ENCODE measurements at places on chromosomes 4 and X.

GRCh38 chrX:97494756-97495372 lies 611.2 kb downstream of the RPA4 start:
- no peak for DNase-seq

DNA sequence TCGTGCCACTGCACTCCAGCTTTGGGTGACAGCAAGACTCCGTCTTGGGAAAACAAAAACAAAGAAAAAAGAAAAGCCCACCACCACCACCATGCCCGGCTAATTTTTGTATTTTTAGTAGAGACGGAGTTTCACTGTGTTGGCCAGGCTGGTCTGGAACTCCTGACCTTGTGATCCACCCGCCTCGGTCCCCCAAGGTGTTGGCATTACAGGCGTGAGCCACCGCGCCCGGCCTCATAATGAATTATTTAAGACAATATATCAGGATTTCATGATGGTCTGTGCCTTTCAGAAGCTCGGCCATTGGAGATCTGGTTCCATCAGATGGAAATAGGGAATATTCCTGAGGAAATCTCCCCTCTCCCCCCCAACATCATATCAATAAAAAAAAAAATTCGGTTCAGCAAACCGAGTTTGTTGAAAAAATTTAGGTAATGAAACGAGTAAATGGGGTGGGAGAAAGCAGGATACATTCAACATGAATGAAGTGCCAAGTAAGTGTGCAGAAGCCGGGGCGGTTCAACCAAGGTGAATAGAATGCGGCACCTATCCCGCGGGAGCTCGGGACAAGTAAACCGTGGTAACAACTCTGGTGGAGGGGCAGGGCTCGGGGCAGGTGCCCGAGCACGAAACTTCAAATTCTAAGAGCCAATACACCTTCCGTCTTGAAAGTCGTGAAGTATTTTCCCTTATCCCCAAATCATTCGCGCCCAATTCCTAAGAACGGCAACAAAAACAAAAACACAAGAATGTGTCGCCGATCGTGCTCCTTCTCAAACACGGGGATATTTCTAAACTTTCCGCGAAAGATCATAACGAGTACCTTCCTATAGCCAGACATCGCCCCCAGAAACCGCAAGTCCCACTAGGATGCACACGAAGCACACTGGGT lies 773 bp upstream of the TXLNG start:
- no peak for DNase-seq

DNA sequence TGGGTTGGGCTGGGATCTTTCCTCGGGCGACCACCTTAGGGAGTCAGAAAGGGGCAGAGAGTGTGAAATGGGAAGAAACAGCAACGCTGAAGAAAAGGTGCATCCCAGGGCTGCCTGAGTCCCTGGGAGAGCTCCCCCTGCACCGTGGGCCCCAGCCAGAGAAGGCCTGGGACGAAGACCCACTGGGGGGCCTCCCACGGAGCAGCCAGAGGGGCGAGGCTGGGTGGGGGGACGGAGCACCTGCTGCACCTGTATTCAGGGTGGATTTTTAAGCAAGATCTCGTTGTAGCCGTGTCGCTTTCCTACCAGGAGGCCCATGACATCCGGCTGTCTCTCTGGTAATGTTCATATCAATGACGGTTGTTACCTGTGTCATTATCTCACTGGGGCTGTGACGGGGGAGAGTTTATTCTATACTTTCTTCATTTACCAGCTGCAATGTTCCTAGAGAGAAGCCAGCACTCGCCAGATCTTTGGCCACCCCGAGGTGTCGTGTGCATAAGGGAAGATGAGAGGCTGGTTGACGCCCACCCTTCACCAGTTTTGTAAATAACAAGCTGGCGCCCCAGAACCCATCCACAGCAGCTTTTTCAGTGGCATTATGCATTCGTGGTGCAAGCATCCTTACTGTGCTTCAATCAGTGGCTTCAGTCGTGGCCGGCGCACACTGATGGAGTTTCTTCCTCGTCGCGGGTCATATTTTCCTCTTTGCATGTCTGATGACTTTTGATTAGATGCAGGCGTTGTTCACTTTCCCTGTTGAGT lies 5.6 kb upstream of the PCGF3 start:
- no peak for DNase-seq

GRCh38 chrX:19615361-19615910 lies 100.1 kb upstream of the MAP3K15 start:
- DNase-seq = no peak

GRCh38 chrX:49106930-49107329 lies 16.6 kb downstream of the GPKOW start:
- DNase-seq = no peak

DNA sequence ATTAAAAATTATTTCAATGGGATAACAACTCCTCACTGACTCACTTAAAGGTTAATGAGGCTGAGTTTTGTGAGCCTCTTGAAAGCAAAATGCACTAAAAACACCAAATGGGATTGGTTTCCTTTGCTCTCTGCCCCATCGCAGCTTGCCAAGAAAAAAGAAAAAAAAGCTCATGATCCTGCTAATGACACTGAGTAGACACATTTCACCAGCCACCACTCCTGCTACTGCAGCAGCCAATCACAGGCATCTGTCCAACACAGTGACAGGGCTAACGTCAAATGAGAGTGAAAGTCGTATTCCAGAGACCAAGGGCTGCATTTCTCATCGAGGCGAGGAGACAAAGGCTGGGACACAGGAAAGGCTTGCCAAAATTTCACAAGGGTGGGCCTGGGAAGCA lies 5.2 kb downstream of the APBB2 start:
- no peak for DNase-seq

GRCh38 chr4:183297675-183298074 lies 22.4 kb downstream of the CLDN22 start:
- DNase-seq = no peak

GRCh38 chr4:56648021-56648823 lies 32.9 kb downstream of the HOPX start:
- no peak for DNase-seq

- DNase-seq = no peak
These were observed 134.5 kb upstream of the TLL1 start for GRCh38 chr4:165738571-165738970.

DNA sequence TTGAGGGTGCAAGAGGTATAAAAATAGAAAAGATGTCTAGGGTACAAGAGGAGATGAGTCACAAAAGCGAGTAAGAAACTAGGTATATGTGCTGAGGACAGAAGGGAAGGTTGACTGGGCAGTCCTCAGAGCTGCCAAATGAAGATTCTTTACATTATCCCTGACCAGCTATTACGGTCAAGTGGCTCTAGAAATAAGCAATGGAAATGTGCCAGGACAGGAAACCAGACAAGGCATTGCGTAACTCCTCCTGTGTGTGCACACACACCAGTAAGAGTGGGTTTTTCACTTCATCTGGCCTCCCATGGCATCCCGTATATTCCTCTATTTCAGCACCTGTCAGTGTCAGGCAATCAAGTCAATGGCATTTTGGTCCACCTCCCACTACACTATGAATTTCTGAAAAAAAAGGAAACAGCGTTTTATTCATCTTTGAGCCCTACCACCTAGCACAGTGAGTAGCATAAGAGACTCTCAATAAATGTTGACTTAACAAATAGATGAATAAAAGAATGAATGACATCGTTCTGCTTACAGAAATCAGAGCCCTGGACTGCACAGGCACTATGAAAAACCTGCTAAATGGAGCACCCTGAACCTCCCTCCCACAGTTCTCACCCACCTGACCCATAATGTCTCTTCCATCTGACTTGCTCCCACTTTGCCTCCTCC lies 62.6 kb upstream of the KLF3 start:
- no peak for DNase-seq

GRCh38 chr4:25860586-25861279 lies 2.1 kb downstream of the SEL1L3 start:
- no peak for DNase-seq

GRCh38 chr4:87680271-87680670 lies 30.2 kb downstream of the DMP1 start:
- no peak for DNase-seq

DNA sequence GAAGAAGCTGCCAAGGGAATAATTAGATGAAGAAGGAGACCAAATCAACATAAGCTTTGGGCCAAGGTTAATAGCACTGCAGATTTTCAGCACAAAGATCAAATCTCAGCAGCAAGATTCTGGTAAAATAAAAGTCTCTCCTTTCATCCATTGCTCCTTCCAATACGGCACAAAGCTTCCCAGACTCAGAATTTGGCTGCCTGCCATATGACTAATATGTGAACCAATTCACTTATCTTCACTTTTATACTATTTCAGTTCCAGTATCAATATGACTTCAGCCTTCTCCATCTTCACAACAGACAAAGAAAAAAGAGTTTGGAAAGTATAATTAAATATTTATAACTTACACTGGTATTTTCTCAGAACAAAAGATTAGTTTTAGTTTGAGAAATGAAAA lies 978.3 kb upstream of the GRID2 start:
- no peak for DNase-seq

DNA sequence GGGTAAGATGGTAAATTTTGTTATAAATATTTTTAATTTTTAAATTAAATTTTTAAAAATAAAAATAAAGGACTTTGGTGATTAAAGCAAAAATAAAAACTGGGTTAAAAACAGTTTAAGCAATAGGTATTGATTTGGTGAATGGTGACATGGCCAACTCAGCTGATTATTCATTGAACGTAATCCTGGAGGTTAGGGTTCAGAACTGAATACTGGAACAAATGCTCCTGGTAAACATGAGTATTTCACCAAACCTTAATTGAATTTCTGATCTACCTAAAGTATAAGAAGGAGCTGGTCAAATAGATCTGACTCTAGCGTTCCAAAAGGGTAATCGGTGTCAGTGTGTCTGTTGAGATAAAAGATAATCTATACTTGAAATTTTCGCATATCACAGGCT lies 141.8 kb downstream of the SHROOM3 start:
- DNase-seq = no peak

- no peak for DNase-seq
These were observed 234.8 kb upstream of the HHIP start for GRCh38 chr4:144411119-144411518.

DNA sequence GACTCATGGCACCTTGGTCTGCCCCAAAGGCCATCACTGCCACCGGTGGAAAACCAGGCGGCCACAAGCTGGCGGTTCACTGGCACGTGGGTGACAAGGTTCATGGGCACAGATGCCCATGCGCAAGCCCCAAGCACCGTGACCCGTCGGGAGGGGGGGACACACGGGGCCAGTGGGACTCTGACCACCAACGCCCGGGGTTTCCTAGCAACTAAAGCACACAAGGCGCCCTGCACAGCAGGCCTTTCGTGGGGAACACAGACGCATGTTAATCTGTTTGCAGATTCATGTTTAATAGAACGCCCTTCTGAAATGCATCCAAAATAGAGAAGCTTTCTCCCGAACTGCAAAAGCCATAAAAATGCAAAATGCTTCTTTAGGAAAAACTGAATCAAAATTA lies 43.9 kb downstream of the FAM53A start:
- DNase-seq = no peak

- DNase-seq = no peak
These were observed 21.7 kb upstream of the ATXN3L start for GRCh38 chrX:13341491-13342101.

GRCh38 chr4:116108606-116109005 lies 976.8 kb downstream of the TRAM1L1 start:
- no peak for DNase-seq

GRCh38 chr4:67332627-67333026 lies 212.7 kb downstream of the CENPC start:
- DNase-seq = no peak

DNA sequence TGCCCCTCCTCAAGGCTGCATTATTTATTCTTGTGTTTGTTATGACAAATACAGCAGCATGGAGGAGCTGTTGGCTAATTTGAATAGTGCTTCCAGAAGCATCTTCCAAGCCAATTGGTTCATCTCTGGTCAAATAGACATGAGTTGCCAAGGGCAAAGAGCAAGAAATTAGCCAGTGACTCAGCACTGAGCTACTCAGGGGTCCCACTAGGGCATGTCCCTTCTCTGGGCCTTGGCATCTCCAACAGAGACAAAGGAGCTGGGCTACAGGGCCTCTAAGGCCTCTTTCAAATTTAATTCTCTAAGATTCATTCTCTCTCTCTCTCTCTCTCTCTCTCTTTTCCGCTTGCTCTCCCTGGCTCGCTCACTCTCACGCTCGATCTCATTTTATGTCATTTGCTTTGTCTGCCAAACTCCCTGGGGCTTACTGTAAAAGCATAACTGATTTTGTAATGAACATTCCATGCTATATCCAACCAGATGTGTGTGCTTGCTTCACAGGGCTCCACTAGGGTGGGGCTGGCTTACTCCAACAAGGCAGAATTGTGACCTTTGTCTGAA lies 86.7 kb upstream of the MAGEA4 start:
- no peak for DNase-seq

DNA sequence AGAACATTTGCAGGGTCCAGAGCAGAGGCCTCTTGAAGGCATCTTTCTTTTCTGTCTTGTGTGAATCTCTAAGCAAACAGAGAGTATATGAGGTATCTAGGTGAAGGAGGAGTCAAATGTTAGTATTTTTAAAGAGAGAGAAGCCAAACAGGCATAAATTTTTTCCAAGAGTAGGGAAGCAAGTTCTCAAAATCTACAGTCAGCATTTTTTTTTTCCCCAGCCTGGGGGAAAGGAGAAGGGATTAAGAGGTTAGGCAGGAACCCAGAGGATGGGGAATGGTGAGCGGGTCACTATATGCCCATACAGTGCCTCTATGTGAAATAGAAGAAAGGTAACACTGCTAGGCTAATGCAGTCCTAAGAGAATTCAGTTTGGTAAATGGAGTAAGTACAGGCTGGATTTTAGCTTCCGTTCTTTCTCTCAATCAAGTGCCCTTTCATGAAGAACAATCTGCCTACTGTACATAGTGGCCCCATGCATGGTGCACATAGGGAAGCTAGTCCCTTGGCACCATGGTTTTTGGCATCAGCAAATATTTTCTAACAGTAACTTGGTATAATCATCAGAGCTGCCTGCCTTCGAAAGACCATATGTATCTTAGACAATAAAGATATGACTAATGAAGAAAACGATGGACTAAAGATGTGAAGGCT lies 163.1 kb upstream of the MAB21L2 start:
- DNase-seq = no peak

DNA sequence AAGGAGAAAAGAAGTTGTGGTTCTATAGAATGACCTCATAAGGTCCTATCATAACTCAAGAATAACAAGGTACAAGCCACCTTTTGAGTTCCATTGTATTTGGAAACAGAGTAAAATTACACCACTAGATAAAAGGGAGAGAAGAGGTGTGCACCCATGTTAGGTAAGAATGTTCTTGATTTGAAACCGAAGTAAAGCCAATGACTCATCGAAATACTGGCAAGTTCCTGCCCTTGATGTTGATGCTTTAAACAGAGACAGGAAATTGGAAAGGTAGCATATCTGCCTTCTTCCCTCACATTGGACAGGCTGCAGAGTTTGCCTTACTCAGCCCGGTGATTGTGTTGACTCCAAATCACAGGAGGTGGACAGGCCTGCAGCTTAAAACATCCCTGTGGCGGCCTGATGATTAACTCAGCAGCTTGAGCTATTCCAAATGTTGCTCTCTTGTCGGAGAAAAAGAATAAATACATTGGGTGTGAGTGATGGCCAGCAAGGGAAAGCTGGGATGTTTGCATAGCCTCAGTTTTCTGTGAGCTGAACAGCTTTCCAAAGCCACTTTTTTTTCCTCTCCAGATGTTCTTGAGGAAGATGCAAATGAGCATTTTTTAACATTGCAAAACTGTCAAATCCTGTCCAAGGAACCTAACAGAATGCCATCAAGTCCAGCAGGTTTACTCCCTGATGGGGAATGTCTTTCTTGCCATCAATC lies 321.1 kb downstream of the NKX6-1 start:
- no peak for DNase-seq

Data from activated CD4-positive, alpha-beta T cell treated with anti-CD3 and anti-CD28 coated beads, Interleukin-2, amount 50 U/mL, for 1 hour (primary cell).